ENCODE measurements at places on chromosomes 2 and 18.
A peak's percentile ranks its signal among the peaks of the same experiment; 100 is the strongest.

DNA sequence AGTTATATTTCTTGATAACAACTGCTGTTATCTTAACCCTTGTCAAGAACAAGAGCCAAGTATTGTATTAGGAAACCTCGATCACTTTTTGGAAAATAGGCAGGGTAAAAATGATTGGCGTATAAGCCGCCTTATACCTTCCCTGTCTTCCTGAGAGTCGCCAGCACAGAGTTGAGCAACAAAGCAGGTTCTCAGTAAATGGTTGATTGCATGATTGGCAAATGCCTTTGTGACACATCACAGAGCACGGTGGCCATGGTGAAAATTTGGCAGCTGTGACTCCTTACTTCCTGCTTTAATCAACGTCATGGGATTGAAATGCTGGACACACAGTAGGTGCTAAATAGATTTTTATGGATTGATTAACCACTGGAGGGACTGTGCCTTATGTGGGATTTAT is 3.9 kb upstream of the KLHL29 start:
- DNase-seq = peak; percentile 43

GRCh38 chr2:31197669-31198068 is 19.6 kb downstream of the CAPN14 start:
- no peak for DNase-seq

DNA sequence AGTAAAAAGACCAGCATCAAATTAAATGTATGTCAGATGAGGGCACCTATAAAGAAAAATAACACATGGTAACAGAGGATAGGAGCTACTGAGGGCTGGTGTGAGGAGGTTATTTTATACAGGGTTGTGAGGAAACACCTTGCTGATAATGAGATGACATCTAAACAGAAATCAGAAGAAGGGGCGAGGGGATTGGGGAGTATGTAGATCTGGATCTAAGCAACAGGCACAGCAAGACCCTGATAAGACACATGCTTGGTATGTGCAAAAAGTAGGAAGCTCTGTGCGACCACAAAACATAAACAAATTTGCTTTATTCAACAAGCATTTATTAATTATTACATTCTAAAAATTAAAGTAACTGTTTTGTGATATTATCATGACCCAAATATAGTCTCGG is 295.4 kb downstream of the ZEB2 start:
- no peak for DNase-seq

- DNase-seq = no peak
Observed at GRCh38 chr2:81523344-81523743, 1218.8 kb upstream of the LRRTM1 start.

DNA sequence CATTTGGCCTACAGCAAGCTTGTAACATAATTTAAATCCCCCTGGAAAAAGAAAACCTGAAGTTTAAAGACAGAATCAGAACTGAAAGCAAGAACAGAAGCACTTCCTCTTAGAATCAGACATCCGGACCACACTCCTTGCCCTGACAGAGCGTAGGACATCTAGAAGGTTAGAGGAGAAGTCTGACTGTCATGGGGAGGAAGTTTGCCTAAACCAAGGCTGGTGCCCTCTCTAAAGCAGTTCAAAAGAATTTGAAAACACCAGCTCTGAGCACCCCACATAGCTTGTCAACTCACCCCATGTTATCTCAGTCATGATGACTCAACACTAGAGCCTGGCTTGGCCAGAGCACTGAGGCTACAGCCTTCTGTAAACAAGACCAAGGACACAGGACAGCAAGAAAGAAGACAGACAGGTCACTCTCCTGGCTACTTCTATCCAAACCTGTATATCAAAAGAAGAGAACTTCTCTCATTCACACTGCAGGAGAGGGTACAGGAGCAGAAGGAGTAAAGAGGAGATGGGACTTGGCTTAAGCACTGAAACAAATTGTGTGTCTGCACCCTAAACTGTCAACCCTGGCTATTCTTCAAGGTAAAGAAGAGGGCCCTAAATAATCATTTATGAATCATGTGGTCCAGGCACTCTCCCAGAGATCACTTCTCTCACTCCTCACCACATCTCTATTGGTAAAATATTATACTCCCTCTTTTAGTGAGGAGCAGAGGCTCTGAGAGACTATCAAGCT is 198.6 kb downstream of the MEMO1 start:
- DNase-seq = peak; percentile 10

- DNase-seq = no peak
Observed at GRCh38 chr18:10081492-10081891, 167.7 kb downstream of the VAPA start.

DNA sequence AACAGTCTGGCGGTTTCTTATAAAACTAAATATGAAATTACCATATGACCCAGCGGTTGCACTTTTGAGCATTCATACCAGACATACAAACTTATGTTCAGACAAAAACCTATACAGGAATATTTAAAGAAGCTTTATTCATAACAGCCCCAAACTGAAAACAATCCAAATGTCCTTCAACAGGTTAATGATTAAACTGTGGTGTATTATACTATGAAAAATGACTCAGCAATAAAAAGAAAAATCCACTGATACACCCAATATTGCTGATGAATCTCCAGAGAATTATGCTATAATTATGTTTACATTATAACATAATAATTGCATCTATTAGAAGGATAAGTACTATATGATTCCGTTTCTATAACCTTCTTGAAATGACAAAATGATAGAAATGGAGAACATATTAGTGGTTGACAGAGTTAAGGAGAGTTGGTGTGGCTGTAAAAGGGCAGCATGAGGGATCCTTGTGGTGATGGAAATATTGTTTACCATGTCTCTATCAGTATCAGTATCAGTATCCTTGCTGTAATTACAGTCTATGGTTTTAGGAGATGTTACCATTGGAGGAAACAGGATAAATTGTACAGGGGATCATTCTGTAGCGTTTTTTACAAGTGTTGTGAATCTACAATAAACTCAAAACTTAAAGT is 127.1 kb downstream of the DSC3 start:
- DNase-seq = no peak

GRCh38 chr2:46540496-46541331 is 61.3 kb downstream of the TMEM247 start:
- DNase-seq = no peak

- no peak for DNase-seq
Observed at GRCh38 chr18:9413576-9413975, 61.7 kb upstream of the RALBP1 start.

- DNase-seq = no peak
Observed at GRCh38 chr2:201467666-201468065, 16.1 kb downstream of the STRADB start.
